Fibroblast of mammary gland (primary cell): ENCODE measurements at places on chromosomes 2 and 18.
A peak's percentile ranks its signal among the peaks of the same experiment; 100 is the strongest.

DNA sequence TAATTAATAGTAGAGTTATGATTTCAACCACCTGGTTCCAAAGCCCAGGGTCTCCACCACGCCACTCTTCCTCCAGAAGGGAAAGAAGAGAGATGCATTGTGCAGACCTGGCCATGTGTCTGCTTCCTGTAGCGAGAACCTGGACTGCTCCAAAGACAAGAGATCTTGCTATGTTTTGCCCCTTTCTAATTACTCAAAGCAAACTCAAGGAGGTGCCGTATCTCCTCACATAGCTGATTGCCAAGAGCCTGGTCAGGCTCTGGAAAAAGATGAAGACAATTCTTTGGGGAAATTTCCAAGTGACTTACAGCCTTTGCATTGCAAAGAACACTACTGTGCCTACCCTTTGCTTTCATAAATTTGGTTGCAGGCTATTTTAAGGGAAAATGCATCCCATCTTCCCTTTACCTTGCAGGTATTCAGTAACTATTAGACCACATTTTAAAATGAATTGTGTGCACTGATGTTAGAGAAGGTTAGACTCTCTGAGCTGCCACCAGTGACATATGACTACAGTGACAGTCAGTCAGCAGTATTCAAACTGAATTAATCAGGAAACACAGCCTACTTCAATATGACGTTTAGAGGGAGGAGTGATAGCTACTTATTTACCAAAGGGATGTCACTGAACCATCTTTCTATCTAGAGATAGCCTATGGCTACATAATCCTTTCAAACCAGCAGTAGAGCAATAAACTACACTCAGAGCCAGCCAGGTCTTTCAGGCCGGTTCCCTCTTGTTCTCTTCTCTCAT is 842.1 kb upstream of the FANCL start:
- DNase-seq = no peak

GRCh38 chr2:234135750-234136221 is 85.3 kb downstream of the SPP2 start:
- peak; percentile 76 for DNase-seq

GRCh38 chr18:35005963-35006577 is 35.1 kb upstream of the MAPRE2 start:
- DNase-seq = peak; percentile 76

DNA sequence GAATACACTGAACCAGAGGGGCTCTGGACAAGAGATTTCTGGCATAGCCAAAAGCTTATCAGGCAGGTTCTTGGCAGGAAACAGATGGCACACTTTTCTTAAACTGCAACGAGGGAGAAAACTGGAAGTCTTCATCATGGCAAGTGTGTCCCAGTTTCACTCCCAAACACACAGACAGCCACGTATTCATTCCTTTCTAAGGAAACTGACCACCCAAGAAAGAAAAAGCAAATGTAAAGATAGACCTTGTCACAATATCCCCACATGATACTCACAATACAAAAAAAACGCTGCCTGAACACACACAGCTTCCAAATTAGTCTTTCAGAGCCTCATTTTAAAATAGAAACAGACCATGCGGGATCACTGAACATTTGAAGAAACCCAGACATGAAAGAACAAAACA is 40.6 kb upstream of the RTTN start:
- no peak for DNase-seq

DNA sequence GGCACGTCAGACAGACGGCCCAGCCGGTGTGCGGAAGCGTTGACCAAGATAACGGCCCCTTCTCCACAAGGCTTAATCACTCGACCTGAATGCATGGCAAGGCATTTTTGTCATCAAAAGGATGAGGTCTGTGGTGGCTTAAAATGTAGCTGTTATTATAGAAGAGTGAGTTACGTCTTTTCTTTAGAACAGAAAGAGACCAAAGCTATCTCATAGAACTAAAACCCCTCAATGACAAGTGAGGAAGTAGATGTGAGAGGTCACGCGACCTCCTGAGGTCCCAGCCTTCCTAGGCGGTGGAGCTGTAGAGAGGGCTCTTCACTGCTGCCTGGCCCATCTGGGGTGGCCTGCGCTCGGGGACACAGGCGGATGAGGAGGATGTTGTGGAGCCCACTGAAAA is 75.7 kb downstream of the LDLRAD4 start:
- DNase-seq = no peak

DNA sequence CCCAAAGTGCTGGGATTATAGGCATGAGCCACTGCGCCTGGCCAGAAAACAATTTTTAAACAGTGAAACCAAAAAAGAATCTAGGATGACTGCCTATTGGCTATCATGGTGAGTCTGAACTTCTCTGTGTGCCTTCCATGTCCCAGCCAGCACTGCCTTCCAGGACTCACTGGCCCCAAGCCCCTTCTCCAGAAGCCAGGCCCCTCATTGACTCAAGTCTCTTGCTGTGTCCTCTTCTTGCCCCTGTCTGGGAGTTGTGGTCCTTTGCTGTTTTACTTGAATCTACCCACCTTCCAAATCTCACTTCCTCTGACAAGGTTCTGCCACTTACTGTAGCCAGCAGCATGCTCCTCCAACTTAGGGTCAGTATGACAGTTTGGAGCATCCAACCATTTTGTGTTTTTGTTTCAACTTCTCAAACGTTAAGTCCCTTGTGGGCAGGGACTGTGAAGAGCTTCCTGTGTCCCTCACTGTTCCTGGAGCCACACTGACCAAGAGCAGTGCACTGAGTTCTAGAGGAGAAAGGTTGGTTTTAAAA is 41.7 kb downstream of the ST3GAL5 start:
- no peak for DNase-seq

DNA sequence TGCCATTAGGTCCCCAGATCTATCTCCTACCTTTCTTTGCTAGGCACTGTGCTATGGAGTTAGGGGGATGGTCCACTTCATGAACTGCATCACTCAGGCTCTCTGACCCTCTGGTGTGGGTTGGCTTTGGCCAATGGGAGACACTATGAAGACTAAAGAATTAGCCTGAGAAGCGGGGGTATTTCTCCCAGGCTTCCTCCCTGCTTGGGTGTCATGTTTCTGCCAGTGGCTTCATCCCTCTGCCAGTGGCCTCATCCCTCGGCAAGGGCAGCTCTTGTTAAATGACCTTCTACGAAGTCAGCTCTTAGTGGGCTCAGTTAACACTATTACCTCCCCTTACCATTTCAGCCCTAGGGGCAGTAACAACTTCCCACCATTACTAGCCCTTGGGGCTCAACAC is 41.9 kb upstream of the EPB41L3 start:
- DNase-seq = no peak

DNA sequence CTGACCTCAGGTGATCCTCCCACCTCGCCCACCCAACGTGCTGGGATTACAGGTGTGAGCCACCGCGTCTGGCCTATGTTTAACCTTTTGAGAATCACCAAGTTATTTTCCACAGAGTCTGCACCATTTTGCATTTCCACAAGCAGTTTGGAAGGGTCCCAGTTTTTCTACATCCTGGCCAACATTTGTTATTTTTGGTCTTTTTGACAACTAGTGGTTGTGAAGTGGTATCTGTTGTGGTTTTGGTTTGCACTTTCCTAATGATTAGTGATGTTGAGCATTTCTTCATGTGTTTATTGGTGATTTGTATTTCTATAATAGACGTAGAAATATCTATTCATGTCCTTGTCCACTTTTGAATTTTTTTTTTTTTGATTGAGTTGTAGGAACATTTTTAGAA is 67.9 kb downstream of the BIRC6 start:
- DNase-seq = no peak
